Amniotic epithelial cell (primary cell): ENCODE measurements at places on chromosomes 7 and 10.

- DNase-seq = peak; percentile 87
Measured at GRCh38 chr7:20229646-20230500, 12.7 kb upstream of the MACC1 start.

DNA sequence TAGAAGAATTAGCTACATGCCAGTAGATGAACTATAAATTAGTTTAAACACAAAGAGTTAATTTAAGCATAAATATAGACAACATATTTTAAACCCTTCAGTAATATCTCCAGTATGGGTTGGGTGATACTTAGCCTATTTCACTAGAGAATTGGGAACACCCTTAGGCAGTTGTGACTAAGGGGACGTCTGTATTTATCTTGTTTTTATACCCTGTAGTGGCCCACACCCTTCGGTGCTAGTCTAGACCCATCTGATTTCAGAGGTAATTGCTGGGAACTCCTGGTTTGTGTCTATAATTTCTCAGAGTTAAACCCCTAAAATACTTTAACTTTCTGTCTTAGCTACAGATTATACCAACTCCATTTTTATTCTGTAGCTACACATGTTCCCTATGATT lies 11.5 kb upstream of the STEAP4 start:
- DNase-seq = no peak

DNA sequence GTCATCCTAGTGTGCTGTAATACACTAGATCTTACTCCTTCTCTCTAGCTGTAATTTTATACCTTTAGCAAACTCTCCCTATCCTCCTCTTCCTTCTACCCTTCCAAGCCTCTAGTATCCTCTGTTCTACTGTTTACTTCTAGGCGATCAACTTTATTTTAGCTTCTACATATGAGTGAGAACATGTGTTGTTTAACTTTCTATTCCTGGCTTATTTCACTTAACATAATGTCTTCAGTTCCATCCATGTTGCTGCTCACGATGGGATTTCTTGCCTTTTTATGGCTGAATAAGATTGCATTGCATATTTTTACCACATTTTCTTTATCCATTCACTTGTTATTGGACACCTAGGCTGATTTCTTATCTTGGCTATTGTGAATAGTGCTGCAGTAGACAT lies 318.6 kb downstream of the MALRD1 start:
- no peak for DNase-seq

- no peak for DNase-seq
Measured at GRCh38 chr7:44330331-44330730, 4.9 kb upstream of the CAMK2B start.
